ENCODE measurements at places on chromosomes 1 and 21.

- DNase-seq: no peak
These were observed 304.8 kb downstream of the BRINP3 start for GRCh38 chr1:190172651-190173430.

DNA sequence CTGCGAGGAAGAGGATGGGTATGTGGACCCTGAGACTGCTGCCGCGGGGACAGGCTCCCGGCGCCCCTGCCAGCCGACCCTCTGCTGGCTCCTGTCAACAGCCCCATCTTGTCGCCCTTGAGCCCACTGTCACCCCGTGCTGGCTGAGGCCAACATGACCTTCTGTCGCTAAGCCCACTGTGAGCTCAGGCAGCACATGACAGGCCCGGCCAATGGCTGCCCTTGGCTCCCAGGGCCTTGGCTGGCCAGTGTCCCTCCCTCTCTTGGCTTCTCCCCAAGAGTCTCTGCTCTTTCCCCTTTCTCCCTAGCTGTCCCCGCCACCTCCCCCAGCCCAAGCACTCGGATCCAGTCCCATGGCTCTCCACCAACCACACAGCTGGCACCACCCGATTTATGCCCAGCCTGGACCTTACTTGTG is 3.5 kb downstream of the PEX10 start:
- DNase-seq: no peak

DNA sequence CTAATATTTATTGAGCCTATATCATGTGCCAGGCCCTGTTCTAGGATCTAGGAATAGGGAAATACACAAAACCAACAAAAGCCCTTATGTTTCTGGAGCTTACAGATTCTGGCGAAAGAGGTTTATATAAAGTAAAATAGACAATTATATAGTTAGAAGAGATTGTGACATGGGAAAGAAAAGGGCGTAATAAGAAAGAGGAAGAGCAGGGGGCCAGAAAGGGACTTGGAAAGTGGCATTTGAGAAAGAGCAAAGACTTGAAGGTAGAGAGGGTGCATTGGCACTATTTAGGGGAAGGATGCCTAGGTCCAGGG is 322.5 kb upstream of the FAM78B start:
- no peak for DNase-seq

DNA sequence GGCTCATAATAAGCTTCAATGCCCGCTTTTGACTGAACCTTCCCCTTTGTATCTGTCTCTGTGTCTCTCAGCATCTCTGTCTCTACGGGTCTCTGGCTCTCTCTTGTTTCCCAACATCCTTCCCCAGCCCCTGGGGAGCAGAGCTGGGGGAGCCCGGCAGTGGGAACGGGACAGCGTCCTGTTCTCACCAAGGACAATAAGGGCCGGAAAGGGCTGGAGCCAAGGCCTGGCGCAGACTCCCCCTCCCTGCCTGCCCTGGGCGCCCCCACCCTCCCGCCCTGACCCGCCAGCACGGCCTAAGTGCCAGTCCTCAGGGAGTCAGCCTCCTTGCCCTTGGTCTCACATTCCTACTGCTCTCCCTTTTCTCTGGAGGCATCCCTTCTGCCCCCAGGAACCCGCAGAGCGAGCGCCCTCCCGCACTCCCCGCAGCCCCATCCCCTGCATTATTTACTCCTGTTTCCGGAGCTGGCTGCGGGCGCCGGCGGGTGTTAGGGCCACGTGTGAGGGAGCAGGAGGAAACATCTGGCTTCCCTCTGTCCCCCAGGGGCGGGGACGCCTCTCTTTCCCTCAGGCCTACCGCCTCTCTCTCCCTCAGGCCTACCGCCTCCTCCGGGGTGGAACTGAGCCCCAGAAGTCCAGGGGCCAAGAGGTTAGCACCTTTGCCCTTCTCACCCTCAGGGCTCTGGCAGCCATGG is 6.5 kb downstream of the KRTCAP2 start:
- no peak for DNase-seq

DNA sequence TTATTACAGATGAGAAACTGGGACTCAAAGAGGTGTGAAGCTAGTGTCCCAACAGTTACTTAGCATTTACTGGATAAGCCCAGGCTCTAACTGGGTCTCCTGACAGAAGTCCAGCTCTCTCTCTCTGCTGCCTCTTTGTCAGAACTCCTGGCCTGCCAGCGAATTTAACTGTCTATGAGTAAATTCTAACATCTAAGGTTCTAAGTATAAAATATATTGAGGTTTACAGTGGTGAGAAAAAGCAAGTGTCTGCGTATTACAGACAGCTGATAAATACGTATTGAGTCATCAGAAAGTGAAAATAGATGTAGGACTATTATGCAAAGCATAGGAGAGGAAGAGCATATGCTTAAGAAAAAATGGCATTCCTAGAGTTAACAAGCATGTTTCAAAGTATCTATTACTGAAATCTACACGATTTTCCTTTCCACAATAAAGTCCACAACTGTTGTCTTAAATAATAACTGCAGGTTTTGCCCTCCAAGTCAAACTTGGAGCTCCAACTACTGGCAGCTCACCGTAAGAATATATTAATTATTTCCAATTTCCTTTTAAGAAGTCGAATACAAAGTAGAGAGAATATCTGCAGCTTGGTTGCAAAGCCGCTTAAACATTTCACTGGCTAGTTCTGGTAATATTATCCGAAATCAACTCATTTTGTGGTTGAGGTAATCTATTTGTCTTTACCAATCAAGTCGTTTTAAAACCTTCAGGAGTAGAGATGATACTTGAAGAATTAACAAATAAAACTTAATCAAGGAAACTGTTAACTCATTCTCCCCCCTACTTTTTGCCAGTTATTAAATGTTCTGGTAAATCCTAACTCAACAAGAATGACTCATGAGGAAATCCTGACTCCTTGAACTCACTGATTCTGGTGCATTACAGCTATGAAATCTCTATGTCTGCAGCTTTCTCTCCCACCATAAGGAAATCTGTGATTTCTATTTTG is 1.4 kb upstream of the RGS2 start:
- DNase-seq: peak; percentile 20

DNA sequence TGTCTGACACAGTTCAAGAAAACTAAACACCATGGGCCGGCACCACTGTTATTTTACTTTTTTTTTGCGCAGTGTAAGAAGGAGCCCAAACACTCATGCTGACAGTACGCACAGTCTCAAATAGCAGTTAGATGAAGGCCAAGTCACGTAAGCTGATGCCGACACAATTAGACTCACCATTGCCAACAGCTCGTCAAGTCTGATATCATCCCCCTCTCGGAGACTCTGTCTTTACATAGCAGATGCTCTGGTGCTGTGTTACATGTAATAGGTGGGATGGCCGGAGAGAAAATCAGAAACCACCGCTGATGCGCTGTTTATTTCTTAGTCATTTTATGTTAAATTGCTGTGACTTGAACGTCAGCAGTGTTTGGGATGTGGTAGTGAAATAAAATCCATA is 49.3 kb downstream of the TGFB2 start:
- DNase-seq: no peak

- DNase-seq: no peak
These were observed 30.8 kb upstream of the COL18A1 start for GRCh38 chr21:45373991-45374816.

- DNase-seq: no peak
These were observed 79.7 kb downstream of the ENAH start for GRCh38 chr1:225573216-225573615.

- no peak for DNase-seq
These were observed 60.8 kb upstream of the KCNJ15 start for GRCh38 chr21:38196036-38196435.

DNA sequence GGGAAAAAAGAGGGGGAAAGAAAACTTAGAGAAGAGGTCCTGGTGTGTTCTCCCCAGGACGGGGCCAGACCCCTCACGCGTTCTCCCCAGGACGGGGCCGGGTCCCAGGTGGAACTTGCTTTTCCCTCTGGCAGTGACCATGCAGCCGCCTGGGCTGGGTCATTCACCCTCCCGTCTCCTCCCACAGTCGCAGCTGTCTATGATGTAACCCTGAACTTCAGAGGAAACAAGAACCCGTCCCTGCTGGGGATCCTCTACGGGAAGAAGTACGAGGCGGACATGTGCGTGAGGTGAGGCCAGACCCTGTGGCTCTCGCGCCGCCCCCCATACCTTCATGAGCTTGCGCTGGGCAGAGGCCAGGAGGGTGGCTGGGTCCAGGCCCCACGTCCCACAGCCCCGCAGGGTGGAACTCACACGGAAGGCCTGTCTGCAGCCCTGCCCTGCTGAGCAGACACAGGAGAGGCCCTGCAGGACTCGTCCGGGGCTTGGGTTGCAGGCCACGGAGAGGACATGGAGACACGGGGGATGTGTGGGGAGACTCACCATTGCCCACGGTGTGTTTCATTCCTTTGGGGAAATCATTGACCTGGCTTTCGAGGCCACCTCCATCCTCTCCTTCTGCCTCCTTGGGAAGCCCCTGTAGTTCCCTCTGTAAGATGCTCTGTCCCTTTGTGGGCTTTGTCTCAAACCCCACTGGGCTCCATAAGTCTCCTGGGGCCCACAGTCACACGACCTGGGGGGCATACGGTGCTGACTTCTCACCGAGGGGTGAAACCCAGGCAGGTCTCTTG is 40.7 kb upstream of the TRAPPC10 start:
- no peak for DNase-seq

DNA sequence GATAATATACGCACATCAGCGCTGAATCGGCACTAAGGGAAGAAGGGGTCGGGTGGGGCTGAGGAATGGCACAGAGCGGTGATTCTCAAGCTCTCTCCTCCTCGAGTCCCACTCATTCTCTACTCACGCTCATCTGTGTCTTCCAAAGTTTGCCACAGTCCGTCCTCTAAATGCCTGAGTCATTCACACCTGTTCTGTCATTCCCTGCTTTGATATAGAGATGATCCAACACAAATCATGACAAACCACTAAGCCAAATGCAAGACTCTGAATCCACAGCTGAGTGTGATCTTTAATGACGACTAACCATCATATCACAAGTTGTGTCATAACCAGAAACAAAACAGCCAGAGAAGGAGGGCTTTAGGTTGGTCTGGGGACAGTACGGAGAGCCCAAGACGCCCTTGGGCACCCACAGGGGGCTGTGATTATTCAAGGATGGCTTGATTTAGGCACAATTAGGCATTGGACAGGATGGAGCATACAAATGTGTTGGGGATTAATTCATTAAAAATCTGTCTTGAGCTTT is 501.5 kb downstream of the KIF26B start:
- DNase-seq: no peak

- DNase-seq: no peak
These were observed 88.1 kb upstream of the RUNX3 start for GRCh38 chr1:25018110-25018735.

- no peak for DNase-seq
These were observed 11.2 kb downstream of the DDAH1 start for GRCh38 chr1:85453640-85454194.

DNA sequence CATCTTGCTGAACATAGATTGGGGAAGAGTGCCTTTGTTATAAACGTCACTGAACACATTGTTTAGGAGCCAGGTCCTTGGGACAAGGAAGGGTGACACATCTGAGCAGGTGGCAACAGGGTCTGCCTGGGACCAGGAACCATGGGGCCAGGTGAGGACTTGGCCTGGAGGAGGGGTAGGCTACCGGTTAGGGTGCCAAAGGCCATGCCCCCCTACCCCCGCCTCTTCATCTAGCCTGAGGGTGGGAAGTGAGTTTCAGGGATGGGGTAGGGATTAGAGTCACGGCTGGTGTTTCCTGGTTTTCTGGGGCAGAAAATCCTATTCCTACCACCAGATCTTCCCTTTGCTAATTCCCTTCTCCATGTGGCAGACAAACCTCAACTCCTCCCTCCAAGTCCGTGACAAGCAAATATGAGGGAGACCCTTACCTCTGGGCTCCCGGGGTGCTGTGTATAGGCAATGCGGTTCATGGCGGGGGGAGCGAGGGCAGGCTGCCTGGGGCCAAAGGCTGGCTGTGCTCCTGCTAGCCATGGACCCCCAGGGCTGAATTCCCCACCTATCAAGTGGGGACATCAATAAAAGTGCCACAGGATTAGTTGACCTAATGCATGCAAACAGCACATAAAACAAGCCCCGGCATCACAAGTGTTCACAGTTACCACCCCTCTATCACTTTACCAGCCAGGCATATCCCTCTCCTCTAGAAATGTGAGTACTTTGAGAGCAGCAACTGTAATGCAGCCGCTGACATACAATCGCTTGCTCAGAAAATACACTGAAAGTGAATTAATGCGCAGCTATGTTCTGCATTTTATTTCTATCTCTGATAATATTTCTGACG is 14.5 kb downstream of the CD247 start:
- no peak for DNase-seq

DNA sequence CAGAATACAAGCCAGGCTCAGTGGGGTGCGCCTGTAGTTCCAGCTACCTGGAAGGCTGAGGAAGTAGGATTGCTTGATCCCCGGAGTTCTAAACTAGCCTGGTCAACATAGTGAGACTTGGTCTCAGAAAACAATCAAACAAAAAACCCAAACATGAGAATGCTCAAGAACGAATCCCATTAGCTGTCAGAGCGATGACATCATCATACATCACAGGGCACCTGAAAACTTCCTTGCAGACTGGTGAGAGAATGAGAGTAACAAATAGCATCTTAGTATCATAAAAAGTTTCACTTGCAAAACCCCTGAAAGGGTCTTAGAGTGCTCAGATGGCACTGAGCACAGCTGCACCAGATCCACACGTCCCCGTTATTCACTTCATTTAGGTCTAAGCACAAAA is 21.1 kb upstream of the CDCA8 start:
- DNase-seq: no peak

Measured in activated naive CD4-positive, alpha-beta T cell treated with anti-CD3 and anti-CD28 coated beads for 36 hours (primary cell).